ENCODE measurements at places on chromosomes 13 and 19.

- DNase-seq = no peak
Measured at GRCh38 chr13:39789451-39789850, 134.0 kb downstream of the COG6 start.

DNA sequence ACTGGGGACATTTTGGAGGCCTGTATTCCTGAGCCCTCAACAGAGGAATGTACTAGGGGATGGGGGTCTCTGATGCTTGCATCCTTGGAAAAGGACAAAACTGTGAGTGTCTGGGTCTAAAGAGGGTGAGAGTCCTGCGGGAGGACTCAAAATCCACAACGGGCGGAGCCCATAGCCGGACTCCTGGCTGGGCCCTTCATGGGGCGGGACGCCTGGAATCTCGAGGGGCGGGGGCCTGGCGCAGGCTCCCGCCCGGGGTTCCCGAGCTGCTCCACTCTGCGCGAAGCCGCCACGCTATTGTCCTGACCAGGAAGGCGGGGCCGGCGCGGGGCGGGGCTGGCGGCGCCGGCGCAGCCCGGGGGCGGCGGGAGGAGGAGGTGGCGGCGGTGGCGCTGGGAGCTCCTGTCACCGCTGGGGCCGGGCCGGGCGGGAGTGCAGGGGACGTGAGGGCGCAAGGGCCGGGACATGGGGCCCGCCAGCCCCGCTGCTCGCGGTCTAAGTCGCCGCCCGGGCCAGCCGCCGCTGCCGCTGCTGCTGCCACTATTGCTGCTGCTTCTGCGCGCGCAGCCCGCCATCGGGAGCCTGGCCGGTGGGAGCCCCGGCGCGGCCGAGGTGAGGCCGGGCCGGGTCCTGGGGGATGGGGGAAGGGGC is at the start of gene APLP1:
Gene APLP1, plus strand, starts transcription at position 403 of the 651 bp plus-strand sequence. Its CDS starts 63 bp downstream, at position 466.
- peak; percentile 24 for DNase-seq

- DNase-seq = no peak
Measured at GRCh38 chr13:46754812-46755211, 42.1 kb downstream of the ESD start.

GRCh38 chr19:38711726-38712153 is 32.5 kb downstream of the CAPN12 start:
- no peak for DNase-seq

GRCh38 chr19:51318687-51319648 is 7.5 kb downstream of the IGLON5 start:
- DNase-seq = peak; percentile 66
